Endothelial cell (in vitro differentiated cells): ENCODE measurements at places on chromosomes 1 and 21.

GRCh38 chr1:207397525-207397926 is 56.6 kb upstream of the CR2 start:
- no peak overlapping the region for H3K27ac ChIP-seq
- H3K27me3 ChIP-seq = no peaks in the 10 kb centered on the region
- H3K4me3 ChIP-seq = no peak overlapping the region
- no peaks in the 10 kb centered on the region for H3K36me3 ChIP-seq
- no peak for DNase-seq

DNA sequence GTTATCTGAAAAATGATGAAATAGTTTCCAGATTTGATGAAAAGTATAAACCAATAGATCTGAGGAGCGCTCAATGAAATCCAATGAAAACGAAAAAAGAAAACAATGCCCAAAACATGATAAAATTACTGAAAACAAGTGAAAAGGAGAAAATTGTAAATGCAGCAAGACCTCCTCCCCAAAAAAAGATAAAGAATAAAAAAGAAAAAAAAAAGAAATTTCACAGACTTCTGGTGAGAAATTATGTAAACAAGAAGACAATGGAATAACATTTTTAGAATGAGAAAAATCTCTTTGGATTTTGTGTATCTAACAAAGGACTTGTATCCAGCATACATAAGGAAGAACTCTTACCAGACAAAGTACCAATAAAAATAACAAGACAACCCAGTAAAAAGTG is 134.2 kb downstream of the DNAH14 start:
- no peak overlapping the region for H3K4me3 ChIP-seq
- DNase-seq = no peak
- no peaks in the 10 kb centered on the region for H3K4me1 ChIP-seq
- peaks cover 2% of the 10 kb centered on the region for H3K27me3 ChIP-seq
- no peak overlapping the region for H3K27ac ChIP-seq

DNA sequence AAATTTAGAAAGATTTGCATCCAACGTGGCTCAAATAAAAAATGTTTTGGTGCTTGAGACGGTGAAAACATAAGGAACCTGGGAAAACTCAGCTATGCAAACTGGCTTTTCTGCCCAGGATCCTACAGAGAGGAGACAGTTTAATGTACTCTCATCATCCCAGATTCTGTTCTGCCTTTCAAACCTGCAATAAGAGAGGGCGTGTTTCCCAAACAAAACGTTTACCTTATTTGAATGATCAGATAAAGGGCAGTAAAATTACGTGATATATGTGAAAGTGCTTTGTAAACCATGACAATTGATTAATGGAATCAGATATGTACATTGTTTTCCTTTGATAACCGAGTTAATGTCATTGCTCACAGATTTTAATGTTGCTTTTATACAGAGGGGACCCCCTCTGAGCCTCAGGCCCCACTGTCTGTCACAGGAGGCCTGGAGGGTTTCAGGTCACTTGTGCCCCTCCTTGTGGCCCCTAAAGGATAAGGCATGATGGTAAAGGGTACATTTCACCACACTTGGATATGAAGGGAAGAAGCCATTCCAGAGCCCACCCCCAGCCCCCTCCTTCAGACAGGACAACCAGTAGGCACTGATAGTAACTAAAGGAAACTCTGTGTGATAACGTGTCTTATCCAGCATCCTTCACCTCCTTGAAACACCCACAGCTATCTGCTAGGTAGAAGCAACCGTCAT is 157.6 kb downstream of the EDEM3 start:
- peaks cover 19% of the 10 kb centered on the region for H3K4me1 ChIP-seq
- H3K36me3 ChIP-seq = no peaks in the 10 kb centered on the region
- DNase-seq = no peak
- no peaks in the 10 kb centered on the region for H3K27me3 ChIP-seq
- H3K4me3 ChIP-seq = no peak overlapping the region
- H3K27ac ChIP-seq = no peak overlapping the region

- H3K36me3 ChIP-seq = no peaks in the 10 kb centered on the region
- H3K4me3 ChIP-seq = no peak overlapping the region
- H3K27me3 ChIP-seq = no peaks in the 10 kb centered on the region
- H3K4me1 ChIP-seq = no peaks in the 10 kb centered on the region
- DNase-seq = no peak
- no peak overlapping the region for H3K27ac ChIP-seq
These were observed 57.1 kb downstream of the NMNAT2 start for GRCh38 chr1:183361081-183361480.

- H3K27ac ChIP-seq = no peak overlapping the region
- peak overlapping the region; percentile 42 for H3K4me3 ChIP-seq
- peak; percentile 55 for DNase-seq
- peaks cover 24% of the 10 kb centered on the region for H3K4me1 ChIP-seq
- H3K36me3 ChIP-seq = no peaks in the 10 kb centered on the region
These were observed 801 bp upstream of the ANXA9 start for GRCh38 chr1:150981177-150981804.

DNA sequence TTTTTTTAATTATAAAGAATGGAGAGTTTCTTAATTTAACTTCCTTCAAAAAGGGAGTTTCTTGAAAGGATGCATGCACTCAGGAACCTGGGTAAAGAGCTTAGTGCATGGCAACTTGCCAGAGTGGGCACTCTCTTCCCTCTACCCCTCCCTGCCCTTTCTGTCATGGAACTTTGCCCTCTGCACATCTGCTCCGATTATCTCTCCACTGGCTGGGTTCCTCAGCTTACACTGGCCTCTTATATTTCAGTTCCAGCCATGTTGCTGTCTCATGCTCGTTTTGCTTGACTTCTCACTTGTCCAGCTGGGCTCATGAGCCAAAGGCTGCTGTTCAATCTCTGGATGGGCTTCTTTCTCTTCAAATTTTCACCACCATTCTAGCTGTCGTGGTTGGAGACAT is 87.0 kb downstream of the NCAM2 start:
- H3K27ac ChIP-seq = no peak overlapping the region
- DNase-seq = no peak
- peaks cover 7% of the 10 kb centered on the region for H3K4me1 ChIP-seq
- H3K27me3 ChIP-seq = no peaks in the 10 kb centered on the region
- no peaks in the 10 kb centered on the region for H3K36me3 ChIP-seq
- no peak overlapping the region for H3K4me3 ChIP-seq

DNA sequence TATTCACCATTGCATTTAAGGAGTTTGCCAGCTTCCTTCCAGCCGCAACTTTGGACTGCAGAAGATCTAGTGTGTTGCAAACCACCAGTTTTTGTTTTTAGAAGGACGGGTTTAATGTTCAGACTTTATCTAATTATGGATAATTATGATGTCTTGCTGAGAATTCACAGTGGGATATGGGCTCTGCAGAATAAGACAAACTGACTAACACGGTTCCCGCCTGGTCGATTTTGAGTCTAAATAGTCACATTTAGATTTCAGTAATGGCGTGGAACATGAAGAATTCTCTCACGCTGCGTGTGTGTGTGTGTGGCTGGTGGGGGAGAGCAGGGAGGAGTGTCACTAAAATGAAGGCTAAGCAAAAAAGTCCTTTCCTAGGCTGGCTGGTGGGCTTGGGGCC is 48.5 kb upstream of the DMRTB1 start:
- H3K4me3 ChIP-seq = no peak overlapping the region
- H3K27ac ChIP-seq = no peak overlapping the region
- no peaks in the 10 kb centered on the region for H3K36me3 ChIP-seq

GRCh38 chr1:10050611-10051010 is 17.9 kb downstream of the UBE4B start:
- H3K36me3 ChIP-seq = no peaks in the 10 kb centered on the region
- DNase-seq = no peak
- no peak overlapping the region for H3K27ac ChIP-seq
- H3K27me3 ChIP-seq = peaks cover 1% of the 10 kb centered on the region

- peaks cover 7% of the 10 kb centered on the region for H3K27me3 ChIP-seq
- no peak overlapping the region for H3K4me3 ChIP-seq
- H3K27ac ChIP-seq = no peak overlapping the region
- no peaks in the 10 kb centered on the region for H3K4me1 ChIP-seq
- DNase-seq = no peak
- H3K36me3 ChIP-seq = no peaks in the 10 kb centered on the region
These were observed 16.4 kb downstream of the HEYL start for GRCh38 chr1:39623053-39623452.

- H3K4me1 ChIP-seq = no peaks in the 10 kb centered on the region
- no peak overlapping the region for H3K4me3 ChIP-seq
- no peak for DNase-seq
- H3K27me3 ChIP-seq = peaks cover 4% of the 10 kb centered on the region
These were observed 35.6 kb downstream of the SHCBP1L start for GRCh38 chr1:182917378-182917777.

GRCh38 chr1:243849421-243850201 is 432 bp downstream of the AKT3 start:
- no peak overlapping the region for H3K27ac ChIP-seq
- peaks cover 10% of the 10 kb centered on the region for H3K27me3 ChIP-seq
- peaks cover 10% of the 10 kb centered on the region for H3K4me1 ChIP-seq
- peak; percentile 48 for DNase-seq
- no peaks in the 10 kb centered on the region for H3K36me3 ChIP-seq

DNA sequence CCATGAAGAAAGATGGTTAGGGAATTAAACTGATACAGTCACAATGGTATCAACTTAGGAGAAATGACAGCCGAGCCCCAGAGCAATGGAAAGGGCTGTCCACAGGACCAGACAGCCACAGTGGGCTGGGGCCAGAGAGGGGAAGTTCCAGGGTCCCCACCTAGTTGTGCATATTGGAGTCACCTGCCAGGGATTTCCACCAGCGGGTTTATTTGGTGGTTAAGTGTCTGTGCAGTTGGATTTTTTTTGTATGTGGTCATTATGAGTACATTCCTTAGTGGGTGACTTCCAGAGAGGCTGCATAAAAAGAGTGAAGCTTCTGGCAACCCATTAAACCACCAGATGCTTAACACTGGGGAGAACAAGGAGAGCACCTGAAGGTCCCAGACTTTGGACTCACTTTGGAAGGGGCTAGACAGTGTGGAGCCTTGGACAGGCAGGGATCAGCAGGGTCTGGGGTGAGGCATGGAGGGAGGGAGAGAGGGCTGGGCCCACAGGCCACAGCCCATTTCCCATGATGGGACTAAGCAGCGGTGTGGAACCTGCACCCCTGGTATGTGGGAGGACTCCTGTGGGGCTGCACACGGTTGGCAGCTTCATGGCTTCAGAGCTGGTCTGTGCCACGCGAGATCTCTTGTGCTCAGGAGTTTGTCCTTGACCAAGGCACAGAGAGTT is 7.8 kb upstream of the PTTG1IP start:
- peaks cover 2% of the 10 kb centered on the region for H3K27me3 ChIP-seq
- no peak for DNase-seq
- peak overlapping the region; percentile 57 for H3K4me3 ChIP-seq
- H3K27ac ChIP-seq = peak overlapping the region; percentile 92

GRCh38 chr1:12031039-12031980 is 12.0 kb downstream of the MIIP start:
- peak; percentile 30 for DNase-seq
- H3K36me3 ChIP-seq = peaks cover 23% of the 10 kb centered on the region
- H3K27ac ChIP-seq = no peak overlapping the region
- peaks cover 18% of the 10 kb centered on the region for H3K4me1 ChIP-seq
- H3K4me3 ChIP-seq = no peak overlapping the region

DNA sequence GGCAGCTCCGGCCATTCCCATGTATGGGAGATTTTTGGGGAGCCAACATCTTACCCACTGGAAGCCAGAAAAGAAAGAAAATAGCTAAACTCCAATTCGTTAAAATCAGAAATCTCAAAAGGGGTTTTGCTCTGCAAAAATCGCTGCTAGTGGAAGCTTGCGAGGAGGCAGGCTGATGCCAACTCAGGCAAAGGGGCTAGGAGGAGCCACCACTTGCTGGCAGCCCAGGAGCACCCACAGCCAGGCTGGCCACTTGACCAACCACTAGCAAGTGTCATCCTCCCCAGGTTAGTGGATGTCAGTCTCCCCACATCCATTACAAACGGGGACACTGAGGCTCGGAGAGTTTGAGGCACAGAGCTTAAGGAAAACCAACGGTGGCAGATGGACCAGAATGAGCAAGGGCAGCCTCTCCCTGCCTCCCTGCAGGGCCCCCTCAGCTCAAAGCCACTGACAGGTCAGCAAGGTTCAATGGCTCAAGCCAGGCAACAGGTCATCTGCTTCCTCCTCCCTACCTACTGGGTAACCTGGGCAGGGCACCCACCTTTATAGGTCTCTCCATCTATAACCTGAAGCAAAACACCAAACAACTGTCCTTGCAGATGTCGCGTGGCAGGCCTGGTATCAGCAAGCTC is 10.8 kb downstream of the KCNN3 start:
- peaks cover 12% of the 10 kb centered on the region for H3K27me3 ChIP-seq
- no peak overlapping the region for H3K4me3 ChIP-seq
- no peak for DNase-seq
- no peak overlapping the region for H3K27ac ChIP-seq

GRCh38 chr1:30976143-30976542 is 67.6 kb upstream of the SDC3 start:
- H3K27me3 ChIP-seq = no peaks in the 10 kb centered on the region
- H3K36me3 ChIP-seq = peaks cover 41% of the 10 kb centered on the region
- DNase-seq = no peak
- H3K27ac ChIP-seq = no peak overlapping the region
- no peaks in the 10 kb centered on the region for H3K4me1 ChIP-seq

- peaks cover 3% of the 10 kb centered on the region for H3K27me3 ChIP-seq
- H3K4me1 ChIP-seq = peaks cover 9% of the 10 kb centered on the region
- H3K4me3 ChIP-seq = no peak overlapping the region
- no peak for DNase-seq
- peaks cover 7% of the 10 kb centered on the region for H3K36me3 ChIP-seq
These were observed 80.3 kb upstream of the ARTN start for GRCh38 chr1:43853161-43853921.

DNA sequence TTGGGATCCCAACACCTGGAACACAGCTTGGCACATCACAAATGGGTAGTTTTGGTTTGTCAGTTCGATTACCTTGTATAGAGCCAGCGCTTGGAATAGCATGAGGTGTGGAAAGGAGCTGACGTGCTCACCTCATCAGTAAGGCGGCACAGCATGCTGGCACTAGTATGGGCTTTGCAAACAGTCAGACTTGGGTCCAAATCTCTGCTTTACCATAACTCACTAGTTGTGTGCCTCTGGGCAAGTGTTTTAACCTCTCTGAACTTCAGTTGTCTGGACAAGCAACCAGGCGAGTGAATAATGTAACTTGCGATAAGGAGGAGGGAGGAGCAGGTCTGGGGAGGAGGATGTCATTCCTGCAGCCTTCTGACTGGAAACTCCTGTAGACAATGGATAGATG is 26.3 kb upstream of the NEK2 start:
- H3K27ac ChIP-seq = no peak overlapping the region
- H3K36me3 ChIP-seq = peaks cover 4% of the 10 kb centered on the region
- no peak overlapping the region for H3K4me3 ChIP-seq
- peaks cover 4% of the 10 kb centered on the region for H3K4me1 ChIP-seq
- H3K27me3 ChIP-seq = peaks cover 5% of the 10 kb centered on the region
- DNase-seq = no peak

GRCh38 chr1:155242805-155243358 is 12.4 kb downstream of the ENTREP3 start:
- H3K4me1 ChIP-seq = peaks cover 27% of the 10 kb centered on the region
- H3K27me3 ChIP-seq = peaks cover 19% of the 10 kb centered on the region
- H3K27ac ChIP-seq = peak overlapping the region; percentile 16
- H3K36me3 ChIP-seq = peaks cover 15% of the 10 kb centered on the region

- no peaks in the 10 kb centered on the region for H3K36me3 ChIP-seq
- H3K4me1 ChIP-seq = peaks cover 11% of the 10 kb centered on the region
- no peak overlapping the region for H3K4me3 ChIP-seq
- no peak overlapping the region for H3K27ac ChIP-seq
- no peak for DNase-seq
- peaks cover 6% of the 10 kb centered on the region for H3K27me3 ChIP-seq
These were observed 101.8 kb downstream of the PRDM16 start for GRCh38 chr1:3170561-3171453.
